Pancreas (tissue), 10 donors: ENCODE measurements at places on chromosomes 3 and 15. TPM values are rescaled to one million over a fixed set of nuclear protein-coding genes. Genes with fewer than 3 reads are reported as not detected.

GUCA1C gene
- total RNA-seq, result 21.0 TPM

ATG7 gene
- total RNA-seq, result 28.0 TPM

RAB11A gene
- 46.3 TPM for total RNA-seq

SLC25A36 gene
- total RNA-seq, result 35.4 TPM

TLR9 gene
- total RNA-seq, result 0.04 TPM

CA12 gene
- 10.2 TPM for total RNA-seq

ERICH6 gene
- 0.09 TPM for total RNA-seq

FRMD5 gene
- 0.35 TPM for total RNA-seq
